Hepatic stellate cell (primary cell): ENCODE measurements at places on chromosomes 2 and 18.
A peak's percentile ranks its signal among the peaks of the same experiment; 100 is the strongest.

DNA sequence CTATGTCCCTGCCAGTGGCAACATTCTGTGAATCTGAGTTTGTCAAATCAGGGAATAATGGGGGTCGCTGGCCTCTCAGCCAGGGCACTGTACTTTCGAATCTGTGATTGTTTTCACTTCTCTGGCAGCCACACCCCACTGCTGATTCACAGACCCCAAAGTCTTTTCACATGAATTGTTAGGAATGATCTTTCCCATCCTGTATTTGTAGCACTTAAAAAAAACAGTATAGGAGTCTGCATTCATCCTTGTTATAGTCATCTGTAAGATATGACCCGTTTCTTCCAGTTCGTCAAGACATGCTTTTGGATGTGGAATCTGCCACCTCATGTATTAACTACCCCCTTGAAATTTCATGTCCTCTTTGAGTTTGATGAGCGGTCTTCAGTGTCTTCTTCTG, 928 bp downstream of the NAGK start:
- DNase-seq, result peak; percentile 34

- DNase-seq, result no peak
Measured at GRCh38 chr2:107986278-107987217, at the start of gene SLC5A7. Gene SLC5A7, plus strand, starts transcription at chr2:107986524. Its CDS starts 1,632 bp downstream, at chr2:107988156.

DNA sequence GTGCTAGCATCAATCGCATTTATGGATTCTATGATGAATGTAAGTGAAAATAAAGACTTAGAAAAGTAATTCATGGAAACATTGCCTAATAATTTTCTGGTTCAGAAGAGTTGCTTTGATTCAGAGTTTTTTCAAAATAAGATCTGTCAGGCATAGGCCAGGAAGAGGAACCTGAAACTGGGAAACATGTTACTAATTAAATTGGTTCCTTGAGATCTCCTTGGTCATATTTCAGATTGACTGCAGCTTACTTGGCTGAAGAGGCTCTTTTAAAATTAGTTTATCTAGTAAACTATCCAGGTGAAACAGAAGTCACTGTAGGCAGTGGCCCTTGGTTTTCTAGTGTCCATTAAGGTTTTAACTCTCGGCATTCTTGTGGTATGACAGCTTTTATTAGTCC, 27.4 kb downstream of the PPP1CB start:
- DNase-seq, result no peak

GRCh38 chr2:198191651-198192050, 387.3 kb downstream of the PLCL1 start:
- DNase-seq, result no peak

- no peak for DNase-seq
Measured at GRCh38 chr2:54546518-54546917, 90.4 kb downstream of the SPTBN1 start.

- DNase-seq, result no peak
Measured at GRCh38 chr18:66819235-66819634, 215.3 kb upstream of the CDH19 start.

DNA sequence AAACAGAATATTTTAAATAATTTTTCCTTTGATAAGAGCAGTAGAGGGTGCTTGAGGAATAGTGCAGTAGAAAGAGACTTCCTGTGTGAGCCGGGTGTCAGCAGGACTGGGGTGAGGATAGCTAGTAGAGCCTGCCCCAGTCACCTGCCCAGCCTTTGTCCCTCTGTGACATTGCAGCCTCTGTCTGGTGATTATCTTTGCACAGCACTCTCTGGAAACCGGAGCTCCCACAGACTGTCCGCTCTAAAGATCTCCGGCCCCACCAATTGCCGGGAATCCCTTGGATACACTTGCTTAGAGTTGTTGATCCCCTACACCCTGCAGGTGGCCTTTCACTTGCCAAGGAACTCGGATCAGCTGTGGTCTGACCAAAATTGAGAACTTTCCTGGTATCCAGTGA, 1081.3 kb upstream of the TMEFF2 start:
- no peak for DNase-seq

DNA sequence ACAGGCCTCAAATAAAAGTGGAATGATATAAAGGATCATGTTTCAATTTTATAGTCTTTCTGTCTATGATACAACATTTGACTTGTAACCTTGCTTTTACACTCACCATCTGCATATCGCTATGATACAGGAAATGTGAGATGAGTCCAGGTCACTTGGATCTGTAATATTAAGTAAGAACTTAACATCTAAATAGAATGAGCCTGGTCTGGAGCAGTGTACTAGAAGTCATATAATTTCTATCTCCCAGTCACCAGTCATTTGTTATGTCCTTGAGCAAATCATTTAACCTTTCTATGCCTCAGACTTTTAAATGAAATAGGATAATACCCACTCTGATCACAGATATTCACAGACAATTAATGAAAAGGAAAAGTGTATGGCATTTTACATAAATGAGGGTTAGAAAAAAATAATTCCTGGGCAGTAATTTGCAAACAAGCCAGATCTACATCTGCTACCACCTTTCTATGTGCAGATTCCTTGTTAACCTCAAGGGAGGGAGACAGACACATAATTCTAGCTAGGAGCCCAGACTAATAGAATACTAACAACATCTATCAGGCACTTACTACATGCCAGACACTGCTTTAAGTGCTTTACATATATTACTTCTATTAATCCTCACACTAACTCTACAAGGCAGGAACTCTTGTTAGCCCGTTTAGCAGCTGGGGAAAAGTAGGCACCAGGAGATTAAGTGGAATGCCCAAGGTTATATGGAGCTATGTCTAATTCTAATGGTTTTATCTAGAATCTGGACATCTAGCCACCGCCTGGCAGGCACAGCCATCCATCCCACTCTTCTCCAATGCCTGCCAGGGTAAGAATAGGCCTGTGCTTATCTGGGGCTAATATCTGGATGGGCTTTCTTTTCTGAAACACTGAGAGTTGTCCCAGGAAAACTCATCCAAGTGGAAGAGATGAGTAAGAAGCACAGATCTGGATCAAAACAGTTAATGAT, 313.6 kb upstream of the CDH20 start:
- no peak for DNase-seq

- DNase-seq, result no peak
Measured at GRCh38 chr2:239990966-239991365, 34.2 kb downstream of the NDUFA10 start.

DNA sequence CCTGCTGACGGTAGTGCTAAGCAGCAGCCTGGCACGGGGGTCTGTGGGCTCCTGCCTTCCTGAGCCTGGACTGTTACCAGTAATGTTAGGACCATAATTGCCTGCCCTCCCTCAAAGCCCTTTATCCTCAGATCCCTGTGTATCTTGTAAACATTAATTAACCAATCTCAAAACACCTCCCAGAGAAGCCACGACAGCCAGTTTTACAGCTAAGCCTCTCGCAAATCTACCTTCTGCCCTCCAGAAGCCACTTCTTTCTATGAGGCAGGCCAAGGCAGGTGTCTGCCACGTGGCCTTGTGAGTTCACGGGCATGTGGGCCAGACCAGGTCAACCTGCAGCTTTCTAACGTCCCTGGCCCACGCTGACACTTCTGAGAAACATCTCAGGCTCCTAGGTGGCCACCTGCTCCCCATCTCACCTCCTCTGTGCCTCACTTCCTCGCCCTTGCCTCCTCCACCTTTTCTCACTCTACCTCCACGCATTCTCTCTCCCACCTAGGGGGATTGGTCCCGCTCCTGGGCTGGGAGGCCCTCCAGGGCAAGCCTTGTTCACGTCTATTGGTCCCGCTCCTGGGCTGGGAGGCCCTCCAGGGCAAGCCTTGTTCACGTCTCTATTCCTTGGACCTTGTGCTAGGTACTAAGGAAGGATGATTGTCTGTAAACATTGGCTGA, 64.3 kb downstream of the EDAR start:
- no peak for DNase-seq

DNA sequence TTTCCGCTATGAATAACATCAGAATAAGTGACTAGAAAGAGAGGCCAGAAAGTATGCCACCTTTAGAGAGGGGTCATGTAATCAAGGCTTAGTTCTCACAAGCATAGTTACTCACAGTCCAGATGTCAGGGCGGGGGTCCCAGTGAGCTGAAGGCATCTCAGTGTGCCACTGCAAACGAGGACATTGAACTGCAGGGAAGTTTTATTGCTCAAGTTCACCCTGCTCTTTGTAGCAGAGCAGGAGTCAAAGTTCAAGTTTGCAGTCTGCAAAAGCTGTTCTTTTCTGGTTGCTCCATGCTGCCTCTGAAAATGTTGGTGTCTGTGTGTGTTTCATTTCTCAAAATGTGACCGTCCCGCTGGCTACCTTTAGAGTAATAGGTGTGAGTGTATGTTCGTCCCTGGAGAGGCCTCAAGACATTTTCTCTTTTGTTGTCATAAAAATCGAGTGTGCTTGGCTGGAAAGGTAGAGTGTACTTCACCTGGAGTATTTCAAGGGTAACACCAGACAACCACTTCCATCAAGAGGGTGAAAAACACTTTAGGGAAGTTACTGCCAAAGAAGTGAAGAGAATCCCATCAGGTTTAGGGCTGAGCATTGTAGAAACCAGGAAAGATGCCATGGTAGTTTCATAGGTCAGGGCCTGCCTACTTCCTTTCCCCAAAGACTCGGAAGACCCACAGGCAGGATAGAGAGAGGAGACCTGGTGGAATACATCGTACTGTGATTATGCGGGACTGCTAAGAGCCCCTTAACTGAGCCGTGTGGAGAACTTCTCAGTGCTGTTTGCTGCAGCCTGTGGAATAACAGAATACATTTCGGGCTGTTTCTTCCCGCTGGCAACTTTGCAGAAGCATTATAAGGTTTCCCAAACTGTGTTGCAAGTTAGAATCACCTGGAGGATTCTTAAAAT, 89.9 kb downstream of the LYPD6 start:
- no peak for DNase-seq

DNA sequence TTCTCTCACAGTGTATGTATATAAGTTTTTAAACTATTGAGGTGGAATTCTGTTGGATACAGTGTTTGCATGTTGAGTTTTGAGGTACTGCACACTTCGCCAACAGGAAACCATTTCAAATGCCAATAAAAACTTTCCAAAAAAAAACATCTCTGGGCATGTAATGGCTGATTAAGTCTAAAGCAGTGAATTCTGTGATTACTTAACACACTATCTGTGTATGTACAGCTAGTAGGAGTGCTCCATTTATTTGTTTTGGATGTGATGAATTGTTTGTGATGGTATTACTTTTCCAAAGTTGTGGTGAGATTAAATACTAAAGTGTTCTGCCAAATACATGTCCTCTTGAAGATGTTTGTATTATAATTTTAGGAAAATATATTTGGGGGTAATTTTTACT, 31.1 kb downstream of the MMADHC start:
- DNase-seq, result no peak

- no peak for DNase-seq
Measured at GRCh38 chr2:68789603-68790002, 55.0 kb downstream of the ARHGAP25 start.
